D341Med (cell line): ENCODE measurements at places on chromosomes 2 and 18.

GRCh38 chr2:62119311-62119974 is 76.5 kb upstream of the B3GNT2 start:
- no peak for DNase-seq

DNA sequence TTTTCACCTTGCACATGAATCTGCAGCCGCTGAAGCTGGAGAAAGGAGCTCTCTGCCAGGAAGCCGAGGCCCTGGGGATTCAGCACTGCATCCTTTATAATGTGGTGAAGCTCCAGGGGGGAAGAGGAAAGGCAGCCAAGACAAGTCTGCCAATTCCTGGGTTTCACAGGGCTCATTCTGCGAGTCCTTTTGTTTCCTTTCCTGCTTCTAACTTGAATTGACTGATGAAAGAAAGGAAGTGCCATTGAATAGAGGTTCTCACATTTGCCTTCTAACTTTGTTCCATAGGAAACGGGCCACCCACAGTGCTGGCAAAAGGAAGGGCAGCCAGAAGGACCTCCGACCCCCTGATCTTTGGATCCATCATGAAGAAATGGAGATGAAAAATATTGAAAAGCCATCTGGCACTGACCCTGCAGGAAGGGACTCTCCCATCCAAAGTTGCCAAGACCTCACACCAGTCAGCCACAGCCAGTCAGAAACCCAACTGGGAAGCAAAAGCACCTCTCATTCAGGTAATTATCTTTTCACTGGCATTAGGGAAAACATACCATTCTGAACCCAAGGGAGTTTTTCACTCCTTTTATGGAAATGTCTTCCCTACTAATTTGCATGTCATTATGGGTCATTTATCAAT is 765.4 kb downstream of the MBD2 start:
- DNase-seq, result no peak

- DNase-seq, result no peak
Observed at GRCh38 chr2:20617081-20617575, 33.8 kb downstream of the HS1BP3 start.

GRCh38 chr2:175074478-175074877 is 69.3 kb upstream of the CHN1 start:
- no peak for DNase-seq

GRCh38 chr2:119715409-119716283 is 36.6 kb downstream of the TMEM177 start:
- DNase-seq, result no peak

DNA sequence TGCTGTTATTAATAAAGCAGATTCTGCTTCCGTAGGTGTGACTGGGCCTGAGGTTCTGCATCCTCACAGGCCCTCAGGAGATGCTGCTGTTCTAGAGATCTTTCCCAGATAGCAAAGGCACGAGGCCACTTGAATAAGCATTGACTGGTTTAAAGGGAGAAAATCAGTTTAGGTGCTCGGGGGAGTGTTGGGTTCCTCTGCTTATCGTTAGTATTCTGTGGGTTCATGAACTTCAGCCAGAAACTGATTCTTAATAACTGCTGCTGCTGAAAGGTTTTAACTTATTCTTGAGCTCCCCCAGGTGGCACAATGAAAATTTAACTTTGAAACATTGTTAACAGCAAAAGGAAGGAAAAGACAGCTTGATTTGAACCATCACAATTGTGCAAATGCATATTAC is 56.9 kb downstream of the ITGA6 start:
- DNase-seq, result no peak

- no peak for DNase-seq
Observed at GRCh38 chr2:44843086-44843485, 98.4 kb upstream of the SIX3 start.
